ENCODE measurements at places on chromosomes 5 and 9.

GRCh38 chr5:141521244-141521781, 32.4 kb downstream of the PCDHGC5 start:
- DNase-seq: no peak

DNA sequence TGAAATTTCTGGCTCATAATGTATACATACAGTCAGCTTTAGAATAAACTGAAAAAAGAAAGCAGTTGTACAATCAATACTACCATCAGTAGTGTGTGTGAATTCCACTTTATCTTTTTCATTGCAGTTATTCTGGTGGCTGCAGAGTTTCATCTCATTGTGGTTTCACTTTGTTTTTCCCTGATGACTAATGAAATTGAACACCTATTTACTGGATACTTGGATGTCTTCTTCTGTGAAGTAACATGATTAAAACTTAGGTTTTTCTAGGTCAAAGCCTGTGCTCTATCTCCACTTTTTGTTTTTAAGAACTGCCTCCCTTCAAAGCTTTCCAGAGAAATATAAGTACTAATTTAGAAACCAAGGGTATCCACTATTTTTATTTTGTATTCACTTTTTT, 174.3 kb downstream of the TRPM3 start:
- DNase-seq: no peak

DNA sequence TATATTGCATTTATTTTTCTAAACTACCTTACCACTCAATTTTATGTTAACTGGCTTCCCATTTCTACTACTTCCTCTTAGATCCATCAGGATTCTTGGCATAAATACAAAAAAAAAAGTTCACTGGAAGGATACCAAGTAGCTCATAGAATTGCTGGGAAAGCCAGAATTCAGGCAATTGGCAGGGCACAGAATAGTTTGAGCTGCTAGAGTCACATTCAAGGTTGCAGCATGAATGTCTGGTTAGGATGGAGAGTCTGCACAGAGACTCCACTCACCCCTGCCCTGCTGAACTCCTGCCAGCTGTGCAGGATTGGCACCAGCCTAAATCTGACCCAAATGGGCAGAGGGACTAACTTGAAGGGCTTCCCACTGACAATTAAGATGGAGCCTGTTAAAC, 4.9 kb upstream of the AMACR start:
- no peak for DNase-seq

- DNase-seq: no peak
Observed at GRCh38 chr9:98374385-98375051, 119.1 kb upstream of the TBC1D2 start.

GRCh38 chr5:16776611-16777251, 159.4 kb downstream of the MYO10 start:
- no peak for DNase-seq

- no peak for DNase-seq
Observed at GRCh38 chr5:125526966-125527365, 780.5 kb upstream of the ZNF608 start.

GRCh38 chr5:116475338-116475737, 99.3 kb downstream of the SEMA6A start:
- no peak for DNase-seq

- DNase-seq: no peak
Observed at GRCh38 chr9:136840877-136841645, 1.2 kb upstream of the AJM1 start.

DNA sequence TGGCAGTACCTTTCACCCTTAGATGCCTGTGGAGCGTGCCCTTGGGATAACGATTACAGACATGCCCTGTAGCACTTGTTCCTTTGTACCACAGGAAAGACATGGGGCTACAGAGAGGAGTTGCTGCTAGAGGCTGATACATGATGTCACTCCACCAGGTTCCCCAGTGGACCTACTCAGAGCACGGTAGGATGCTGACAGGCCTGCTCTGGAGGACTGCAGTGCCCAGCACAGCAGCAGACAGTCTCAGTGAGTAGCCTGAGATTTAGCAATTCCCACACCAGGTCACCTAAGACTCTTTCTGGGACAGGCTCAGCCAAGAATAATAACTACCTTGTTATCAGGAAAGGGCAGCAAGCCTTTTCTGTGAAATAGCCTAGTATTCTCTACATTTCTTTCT, 28.8 kb downstream of the PDE4D start:
- DNase-seq: no peak

- DNase-seq: no peak
Observed at GRCh38 chr5:172082180-172082579, 75.7 kb upstream of the FBXW11 start.

GRCh38 chr9:115717298-115717697, 436.3 kb upstream of the PAPPA start:
- no peak for DNase-seq

DNA sequence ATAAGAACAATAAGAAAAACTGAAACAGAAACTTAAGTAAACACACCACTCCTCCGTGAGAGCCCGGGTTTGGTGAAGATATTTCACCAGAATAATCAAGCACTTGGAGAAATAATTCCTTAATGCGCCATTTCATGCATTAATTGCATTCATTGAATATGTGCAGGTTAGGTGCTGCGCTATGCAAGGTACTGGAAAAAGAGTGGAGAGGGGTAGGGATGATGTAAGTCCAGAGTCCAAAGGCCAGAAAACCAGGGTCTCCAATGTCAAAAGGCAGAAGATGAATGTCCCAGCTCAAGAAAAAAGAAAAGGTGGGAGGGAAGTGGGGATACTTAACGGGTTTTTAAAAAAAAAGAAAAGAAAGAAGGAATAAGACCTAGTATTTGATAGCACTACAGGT, 669 bp upstream of the ZFP37 start:
- no peak for DNase-seq

- no peak for DNase-seq
Observed at GRCh38 chr5:56561-57290, 35.2 kb upstream of the PLEKHG4B start.

GRCh38 chr5:43893951-43894684, 291.1 kb downstream of the NNT start:
- DNase-seq: no peak

All from CD4-positive, alpha-beta T cell treated with Interleukin-21 for 1 hour (primary cell).